ENCODE measurements at places on chromosomes 7 and 10.

DNA sequence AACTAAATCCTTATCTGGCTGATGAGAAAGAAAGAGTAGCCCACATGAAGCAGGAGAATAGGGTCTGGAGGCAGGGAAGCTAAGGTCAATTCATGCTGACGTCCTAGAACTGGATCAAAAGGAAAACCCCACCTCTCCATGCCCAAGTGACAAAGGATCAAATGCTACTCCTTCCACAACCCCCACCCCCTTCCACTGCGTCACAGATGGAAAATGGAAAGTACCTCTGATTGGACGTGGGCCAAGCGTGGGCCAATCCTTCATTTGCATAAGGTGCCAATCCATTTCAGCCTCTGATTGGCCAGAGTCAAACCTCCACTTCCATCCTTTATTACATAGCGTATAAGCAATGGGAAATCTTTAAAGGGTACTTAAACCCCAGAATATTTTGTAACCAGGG lies 431.3 kb upstream of the ETV1 start:
- no peak for DNase-seq

DNA sequence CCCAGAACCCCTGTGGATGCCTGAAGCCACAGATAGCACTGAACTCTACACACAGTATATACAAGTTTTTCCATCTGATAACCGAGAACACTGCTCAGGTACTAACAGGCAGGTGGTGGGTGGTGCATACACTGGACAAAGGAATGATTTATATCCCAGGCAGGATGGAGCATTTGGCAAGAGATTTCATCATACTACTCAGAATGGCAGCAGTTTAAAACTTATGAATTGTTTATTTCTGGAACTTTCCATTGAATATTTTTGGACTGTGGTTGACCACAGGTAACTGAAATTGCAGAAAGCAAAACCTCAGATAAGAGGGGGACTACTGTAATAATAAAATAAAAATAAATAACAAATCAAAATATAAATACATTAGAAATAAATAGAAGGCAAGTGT lies 10.9 kb upstream of the KCNMA1 start:
- DNase-seq: no peak

GRCh38 chr7:116018731-116019130 lies 11.8 kb downstream of the TFEC start:
- no peak for DNase-seq

DNA sequence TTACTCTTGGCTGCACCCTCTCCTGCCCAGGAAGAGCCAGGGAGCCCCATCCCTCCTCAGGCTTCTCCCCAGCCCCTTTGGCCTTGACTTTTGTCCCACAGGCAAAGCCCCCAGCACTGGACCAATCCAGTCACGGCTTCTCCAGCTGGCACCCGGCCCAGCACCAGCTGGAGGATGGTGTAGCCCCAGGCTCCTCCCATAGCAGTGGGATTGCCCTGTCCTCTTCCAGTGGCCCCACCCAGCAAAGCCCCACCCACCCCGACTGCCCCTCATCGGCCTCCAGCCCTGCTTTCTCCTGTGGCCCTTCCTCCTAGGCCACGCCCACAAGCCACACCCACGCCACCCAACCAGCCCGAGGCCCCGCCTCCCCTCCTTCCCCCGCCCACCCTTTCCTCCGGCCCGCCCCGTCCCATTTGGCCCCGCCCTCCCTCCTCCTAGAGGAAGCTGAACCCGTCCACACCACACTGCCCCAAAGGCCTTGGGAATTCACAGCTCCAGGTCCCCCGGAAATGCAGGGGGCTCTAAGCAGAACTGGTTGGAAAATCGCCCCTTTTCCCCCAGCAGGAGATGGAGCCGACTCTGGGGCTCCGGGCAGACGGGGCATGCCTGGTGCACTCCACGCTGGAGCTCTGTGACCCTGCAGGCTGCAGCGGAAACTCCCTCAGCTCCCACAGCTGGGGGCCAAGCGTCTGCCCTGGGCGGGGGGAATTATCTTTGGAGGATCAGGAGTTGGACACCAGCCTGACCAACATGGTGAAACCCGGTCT lies 25.2 kb downstream of the GET4 start:
- DNase-seq: peak; percentile 77

DNA sequence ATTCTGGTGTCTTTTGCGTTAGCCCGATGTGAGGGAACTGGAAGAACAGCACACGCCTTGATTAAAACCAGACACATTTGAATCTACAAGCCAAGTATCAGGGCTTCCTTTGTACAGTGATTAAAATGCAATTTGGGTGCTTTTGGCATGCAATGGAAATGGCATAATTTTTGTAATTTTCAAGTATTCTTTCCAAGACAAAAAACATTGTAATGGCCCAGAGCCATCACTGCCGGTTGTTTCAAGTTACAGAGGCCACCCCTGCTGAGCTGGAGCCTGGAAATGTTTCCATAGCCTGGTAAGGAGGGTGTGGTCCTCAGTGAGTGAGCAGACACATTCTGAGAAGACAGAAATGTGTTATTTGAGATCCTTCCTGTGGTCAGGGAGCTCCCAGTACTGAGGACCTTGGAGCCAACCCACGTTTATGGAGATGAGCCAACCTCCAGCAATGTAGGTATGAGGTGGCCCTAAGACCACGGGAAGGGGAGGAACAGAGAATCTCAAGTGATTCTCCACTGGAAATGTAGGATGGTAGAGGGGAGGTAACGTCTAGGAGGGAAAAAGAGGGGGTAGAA lies 20.9 kb downstream of the TEX36 start:
- DNase-seq: no peak
